ENCODE measurements at places on chromosomes 5 and 9.
A peak's percentile ranks its signal among the peaks of the same experiment; 100 is the strongest.

GRCh38 chr9:120396931-120397330, 183.0 kb downstream of the CDK5RAP2 start:
- DNase-seq, result no peak

GRCh38 chr9:93287189-93287552, 103.2 kb downstream of the WNK2 start:
- DNase-seq, result no peak

DNA sequence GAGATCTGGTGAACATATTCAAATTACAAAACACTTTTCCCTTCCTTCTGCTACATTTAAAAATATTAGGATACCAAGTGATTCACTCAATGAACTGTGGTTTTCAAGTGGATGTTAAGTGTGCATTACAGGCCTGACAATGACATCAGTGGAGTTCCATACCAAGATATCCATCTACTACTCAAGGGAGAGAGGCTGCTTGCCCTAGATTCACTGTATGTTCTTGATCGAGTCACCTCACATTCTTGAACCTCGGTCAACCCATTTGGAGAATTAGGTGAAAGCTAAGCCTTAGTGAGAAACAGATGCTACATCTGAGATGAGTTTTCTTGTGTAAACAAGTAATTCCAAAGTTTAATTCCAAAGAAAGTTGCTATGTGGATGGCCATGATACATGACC, 142.2 kb downstream of the FGF10 start:
- no peak for DNase-seq

GRCh38 chr9:116144555-116144954, 9.0 kb upstream of the PAPPA start:
- no peak for DNase-seq

DNA sequence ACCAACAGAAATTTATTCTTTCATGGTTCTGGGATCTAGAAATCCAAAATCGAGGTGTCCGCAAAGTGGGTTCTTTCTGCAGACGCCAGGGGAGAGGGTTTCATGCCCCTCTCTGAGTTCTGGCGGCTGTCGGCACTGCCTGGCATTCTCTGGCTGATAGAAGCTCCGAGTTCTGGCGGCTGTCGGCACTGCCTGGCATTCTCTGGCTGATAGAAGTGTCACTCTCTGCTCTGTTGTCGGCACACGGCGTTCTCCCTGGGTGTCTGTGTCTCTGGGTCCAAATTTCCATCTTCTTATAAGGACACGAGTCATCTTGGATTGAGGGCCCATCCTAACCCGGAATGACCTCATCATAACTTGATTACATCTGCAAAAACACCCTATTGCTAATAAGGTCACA, 7.6 kb downstream of the GFI1B start:
- no peak for DNase-seq

DNA sequence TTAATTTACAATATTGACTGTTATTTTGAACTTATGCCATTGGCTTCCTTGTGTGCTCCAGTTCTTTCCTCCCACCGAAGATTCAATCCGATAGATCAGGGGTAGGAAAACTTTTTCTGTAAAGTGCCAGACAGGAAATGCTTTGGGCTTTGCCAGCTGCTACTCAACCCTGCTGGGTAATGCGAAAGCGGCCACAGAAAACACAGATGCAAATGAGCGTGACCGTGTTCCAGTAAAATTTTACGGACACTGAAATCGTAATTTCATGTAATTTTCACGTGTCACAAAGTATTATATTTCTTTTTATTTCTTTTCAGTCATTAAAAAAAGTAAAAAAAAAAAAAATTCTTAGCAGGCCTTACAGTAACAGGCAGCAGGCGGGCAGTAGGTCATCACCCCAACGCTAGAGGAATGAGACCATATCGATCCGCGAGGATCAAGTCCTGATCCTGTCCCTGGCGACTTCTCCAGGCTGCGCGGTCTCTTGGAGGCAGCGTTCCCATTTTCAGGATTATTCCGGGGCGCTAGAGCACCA, 599 bp downstream of the NMRK1 start:
- DNase-seq, result peak; percentile 68

GRCh38 chr9:117464941-117465616, 50.2 kb upstream of the ASTN2 start:
- DNase-seq, result no peak

DNA sequence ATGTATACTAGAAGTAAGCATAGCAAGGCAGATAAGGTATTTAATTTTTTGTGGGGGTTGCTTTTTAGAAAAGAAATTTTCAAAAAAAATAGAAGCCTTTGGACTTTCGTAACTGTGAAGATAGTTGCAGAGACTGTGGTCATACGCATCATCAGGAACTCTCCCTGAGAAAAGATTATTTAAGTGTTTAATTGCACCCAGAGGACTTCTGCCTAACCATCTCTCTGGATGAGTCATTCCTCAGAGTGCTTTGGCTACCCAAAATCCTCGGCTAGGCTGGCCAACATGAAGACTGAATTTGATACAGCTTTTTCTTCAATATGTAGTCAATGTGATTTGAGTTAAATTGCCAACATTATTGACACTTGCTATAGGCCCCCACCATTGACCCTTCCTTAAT, 296.4 kb downstream of the TLR4 start:
- no peak for DNase-seq

DNA sequence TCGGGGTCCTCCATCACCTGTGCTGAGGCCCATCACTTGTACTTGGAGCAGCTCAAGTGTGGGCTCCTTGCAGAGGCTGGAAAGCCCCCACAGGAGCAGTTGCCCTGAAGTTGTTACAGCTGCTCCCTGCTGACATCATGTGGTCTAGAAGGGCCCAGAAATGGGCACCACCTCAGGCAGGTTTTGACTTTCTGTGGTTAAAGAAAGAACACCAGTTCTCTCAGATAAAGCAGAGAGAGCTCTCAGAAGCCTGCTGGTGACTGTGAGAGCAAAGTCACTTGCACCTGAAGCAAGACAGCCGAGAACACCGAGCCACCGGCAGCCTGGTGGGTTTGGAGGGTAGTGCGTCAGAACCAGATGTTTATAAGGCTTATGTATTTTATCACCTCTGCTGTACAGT, 70.4 kb downstream of the MVB12B start:
- DNase-seq, result no peak

GRCh38 chr9:3525096-3525835, 535 bp downstream of the RFX3 start:
- DNase-seq, result peak; percentile 42

DNA sequence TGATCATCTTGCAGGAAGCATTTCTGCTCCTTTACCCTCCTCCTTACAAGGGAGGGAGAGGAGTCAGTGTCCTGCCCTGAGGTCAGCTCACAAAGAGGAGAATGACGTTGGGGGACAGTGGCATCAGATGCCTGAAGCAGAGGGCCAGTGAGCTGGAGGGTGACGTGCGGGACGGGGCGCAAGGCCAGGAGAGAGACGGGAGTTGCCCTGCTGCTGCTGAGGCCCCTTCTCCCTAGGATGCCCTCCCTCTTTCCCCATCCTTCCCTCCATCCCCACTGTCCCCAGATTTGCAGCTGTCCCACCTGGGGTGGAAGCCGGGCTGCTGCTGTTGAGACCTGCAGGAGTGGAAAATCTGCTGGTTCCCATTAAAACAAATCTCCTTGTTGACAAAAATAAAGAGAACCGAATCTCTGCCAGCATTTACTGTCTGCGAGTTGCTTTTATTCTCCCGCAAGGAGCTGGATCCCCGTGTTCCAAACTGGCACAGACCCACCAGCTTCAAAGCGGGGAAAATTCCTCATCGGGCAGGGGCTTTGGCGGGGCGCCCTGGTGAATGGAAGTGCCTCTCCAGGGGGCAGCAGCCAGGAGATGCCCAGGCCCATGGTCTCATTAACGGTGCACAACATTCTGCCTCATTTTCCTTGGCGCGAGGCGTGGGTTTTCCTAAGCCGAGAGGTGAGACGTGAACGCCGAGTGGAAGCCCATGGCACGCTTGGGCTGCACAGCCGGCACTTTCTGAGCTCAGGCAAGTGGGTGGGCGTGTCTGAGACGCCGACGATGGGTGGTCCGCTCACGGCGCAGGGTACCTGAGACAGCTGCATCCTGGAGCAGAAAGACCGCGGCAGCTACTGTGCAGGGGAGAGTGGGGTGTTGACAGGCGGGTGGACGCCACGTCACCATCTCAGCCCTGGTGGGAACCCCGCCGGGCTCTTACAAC, 13.9 kb upstream of the COL5A1 start:
- no peak for DNase-seq

DNA sequence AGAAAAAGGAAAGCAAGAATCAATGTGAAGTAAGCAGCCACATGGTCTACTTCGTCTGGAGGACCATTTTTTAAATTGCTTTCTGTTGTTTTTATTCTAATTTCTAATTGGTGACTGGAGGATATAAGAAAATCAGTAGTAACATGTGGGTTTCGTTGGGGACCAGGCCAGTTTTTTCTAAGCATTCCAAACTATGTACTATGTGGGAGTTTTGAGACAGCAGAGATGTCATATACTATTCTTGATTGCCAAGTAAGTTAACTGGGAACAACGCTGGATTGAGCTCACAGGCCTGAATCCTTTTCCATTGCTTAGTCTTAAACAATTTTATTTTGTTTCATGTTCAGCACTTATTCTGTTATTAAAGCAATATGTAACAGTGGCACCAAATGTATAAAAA, 225.7 kb downstream of the TMEM167A start:
- no peak for DNase-seq

GRCh38 chr9:19154135-19154612, 26.9 kb upstream of the PLIN2 start:
- DNase-seq, result peak; percentile 54

- DNase-seq, result no peak
Observed at GRCh38 chr5:109826426-109826825, 136.7 kb downstream of the MAN2A1 start.

DNA sequence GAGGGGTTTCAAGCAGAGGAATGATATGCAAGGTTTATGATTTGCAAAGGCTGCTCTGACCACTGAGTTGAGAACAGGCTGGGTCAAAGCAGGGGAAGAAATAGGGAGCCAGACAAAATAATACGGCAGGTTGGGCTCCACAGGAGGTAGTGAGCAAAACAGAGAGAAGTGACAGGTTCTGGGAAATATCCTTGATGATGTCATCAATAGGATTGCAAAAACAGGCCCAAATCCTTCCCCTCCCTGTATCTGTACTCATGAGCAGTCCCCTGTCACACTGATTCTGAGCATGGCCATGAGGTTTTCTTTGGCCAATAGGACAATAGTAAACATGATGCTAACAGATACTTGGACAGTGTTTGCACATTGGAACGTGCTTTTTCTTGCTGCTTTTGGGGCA, 471.8 kb upstream of the BRINP1 start:
- DNase-seq, result no peak

DNA sequence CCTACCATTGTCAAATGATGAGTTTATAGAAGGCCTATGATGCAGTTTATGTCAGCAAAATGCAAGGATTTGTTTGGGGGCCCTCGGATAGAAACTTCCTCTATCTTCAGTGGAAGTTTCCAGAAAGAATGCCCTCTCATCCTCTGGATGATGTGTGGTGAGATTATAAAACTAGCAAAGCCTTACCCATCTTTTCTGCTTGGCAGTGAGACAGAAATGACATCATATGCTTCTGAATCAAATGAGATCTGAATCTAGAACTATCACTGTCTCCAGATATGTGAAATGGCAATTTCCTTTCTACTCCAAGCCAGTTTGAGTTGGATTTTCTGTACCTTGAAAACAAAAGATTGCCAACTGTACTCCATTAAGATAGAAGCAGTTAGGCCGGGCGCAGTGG, 60.4 kb upstream of the CKMT2 start:
- no peak for DNase-seq
